ENCODE measurements at places on chromosomes 12 and 14.

DNA sequence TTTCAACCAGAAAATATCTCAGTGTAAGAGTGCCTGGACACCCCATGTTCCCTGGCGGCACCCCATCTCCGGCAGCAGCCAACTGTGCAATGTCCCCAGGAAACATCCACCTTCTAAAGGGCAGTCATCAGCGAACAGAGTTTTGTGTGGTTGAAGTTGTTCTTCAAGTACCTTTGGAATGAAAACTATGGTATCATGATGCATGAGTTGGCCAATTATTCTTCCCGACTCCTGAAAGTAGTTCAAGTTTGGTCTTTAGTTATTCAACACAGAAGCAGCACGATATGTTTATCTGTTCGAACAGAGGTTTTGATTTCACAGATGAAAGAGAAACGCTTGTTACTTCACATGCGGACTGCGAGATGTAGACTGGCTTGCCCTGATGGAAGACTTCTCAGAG, 21.1 kb upstream of the TTC7B start:
- DNase-seq, result no peak

- DNase-seq, result no peak
Measured at GRCh38 chr12:4775936-4776335, 55.7 kb downstream of the GALNT8 start.

DNA sequence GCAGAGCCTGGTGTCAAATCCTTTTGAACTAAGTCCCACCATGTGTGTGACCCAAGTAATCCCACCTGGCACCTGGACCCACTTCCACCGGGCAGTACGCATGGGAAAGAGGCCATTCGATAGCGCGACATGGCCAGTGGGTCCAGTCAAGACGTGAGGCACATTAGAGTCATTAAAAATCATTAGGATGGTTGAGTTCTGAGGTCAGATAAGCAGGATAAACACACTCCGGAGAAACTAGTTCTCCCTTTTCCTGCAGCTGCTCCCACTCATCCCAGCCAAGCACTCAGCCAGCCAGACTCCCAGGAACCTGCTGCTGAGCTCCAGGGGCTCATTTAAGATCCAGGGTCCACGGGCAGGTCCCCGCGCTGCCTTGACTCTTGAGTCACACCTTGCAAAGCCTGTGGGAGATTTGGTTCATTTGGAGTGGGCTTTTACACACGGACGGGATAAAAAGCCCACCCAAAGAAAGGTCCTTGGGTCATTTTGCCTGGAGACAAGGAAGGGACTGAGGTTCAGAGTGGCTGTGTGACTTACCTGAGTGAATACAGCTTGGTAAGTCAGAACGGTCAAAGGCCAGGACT, 313.9 kb downstream of the BCL11B start:
- DNase-seq, result no peak

DNA sequence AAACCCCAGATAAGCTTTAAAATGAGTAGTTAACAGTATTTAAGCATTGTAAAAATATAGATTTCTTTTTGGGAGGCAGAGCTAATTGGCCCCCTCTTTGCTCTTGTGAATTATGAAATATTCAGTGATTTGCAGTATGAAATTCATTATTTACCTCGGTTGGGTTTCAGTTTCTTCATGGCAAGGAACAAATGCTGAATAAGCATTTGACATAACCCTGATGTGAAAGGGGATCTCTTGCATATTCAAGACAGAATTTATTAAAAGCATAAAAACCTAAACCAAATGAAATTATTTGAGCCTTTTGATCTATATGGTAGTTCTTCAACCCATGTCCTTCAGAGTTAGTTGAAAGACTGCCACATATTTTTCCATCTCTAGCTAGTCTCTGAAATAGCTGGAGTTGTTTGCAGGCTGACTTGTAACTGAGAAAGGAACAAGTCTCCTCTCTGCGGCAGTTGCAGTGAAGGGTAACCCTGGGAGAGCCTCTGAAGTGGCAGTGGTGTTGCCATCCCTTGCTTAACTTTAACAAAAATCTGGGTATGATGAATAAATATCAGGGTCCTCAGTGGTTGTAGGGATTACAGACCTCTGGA, 690 bp downstream of the AKAP6 start:
- no peak for DNase-seq

DNA sequence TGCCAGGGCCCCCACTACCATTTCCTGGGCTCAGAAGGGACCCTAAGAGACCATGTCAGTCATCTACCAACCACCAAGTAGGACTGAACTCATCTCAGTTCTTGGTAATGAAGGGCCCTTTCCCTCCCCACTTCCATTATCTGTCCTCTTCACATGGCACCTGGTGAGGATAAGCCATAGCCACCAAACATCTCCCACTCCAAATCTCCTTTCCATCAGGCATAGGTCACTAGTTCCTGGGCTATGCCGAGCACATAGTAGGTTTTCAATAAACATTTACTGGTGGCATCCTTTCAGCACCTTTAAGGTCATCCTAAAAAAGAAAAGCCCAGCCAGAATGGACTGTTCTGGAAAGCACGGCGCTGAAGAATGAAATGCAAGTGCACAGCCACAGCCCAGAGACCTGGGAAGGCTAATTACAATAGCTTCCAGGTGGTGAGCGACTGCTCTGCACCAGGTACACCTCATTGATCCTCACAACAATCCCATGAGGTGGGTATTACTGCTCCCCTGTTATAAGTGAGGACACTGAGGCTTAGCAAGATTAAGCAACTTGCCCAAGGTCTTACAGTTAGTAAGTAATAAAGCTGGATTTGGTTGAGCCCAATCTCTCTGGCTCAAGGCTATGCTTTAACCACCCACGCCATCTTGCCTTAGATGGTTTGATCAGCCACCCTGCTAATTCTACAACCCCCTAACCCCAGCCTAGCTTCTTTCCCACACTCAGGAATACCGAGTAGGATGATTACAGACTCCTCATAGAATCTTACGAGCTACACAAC, 4.6 kb downstream of the SMUG1 start:
- no peak for DNase-seq

DNA sequence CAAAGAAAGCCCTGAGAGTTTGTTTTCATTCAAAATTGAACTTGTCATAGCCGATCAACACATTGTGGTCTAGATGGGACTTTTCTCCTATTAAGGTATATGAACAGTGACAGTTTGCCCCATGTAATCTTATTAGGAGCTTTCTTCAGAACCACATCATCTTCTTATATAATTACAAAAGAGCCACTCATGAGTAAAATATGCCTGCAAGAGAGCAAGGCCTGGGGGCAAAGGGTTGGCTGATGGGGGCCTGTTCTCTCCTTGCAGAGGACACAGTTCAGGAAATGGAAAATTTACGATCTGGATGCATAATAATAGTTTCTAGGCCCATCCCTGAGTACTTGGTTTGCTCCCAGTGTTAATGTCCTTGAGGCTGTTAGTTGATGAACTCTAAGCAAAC, 87.8 kb downstream of the FLRT2 start:
- no peak for DNase-seq
